Activated T-helper 2 cell treated with anti-CD3 and anti-CD28 coated beads, Interferon-gamma antibody, Interleukin-2, Interleukin-4, amounts not matched to agents 10 μg/mL and 5 μg/mL and 100 μg/mL, durations not matched to agents 14 hours and 24 hours and 36 hours (primary cell): ENCODE measurements at places on chromosomes 7 and 10. TPM values are rescaled to one million over a fixed set of nuclear protein-coding genes. Genes with fewer than 3 reads are reported as not detected.

Gene FKBP14
- 8.0 and 10.0 TPM in 2 replicates for total RNA-seq

GRCh38 chr10:116417821-116418220, 9.8 kb upstream of the PNLIPRP3 start:
- H3K27me3 ChIP-seq: no peaks in the 10 kb centered on the region
- no peaks in the 10 kb centered on the region for H3K4me1 ChIP-seq
- DNase-seq: no peak
- H3K4me3 ChIP-seq: no peak overlapping the region
- no peaks in the 10 kb centered on the region for H3K36me3 ChIP-seq
- no peak overlapping the region for H3K27ac ChIP-seq

GRCh38 chr7:122550545-122550944, 148.4 kb downstream of the RNF133 start:
- H3K27ac ChIP-seq: no peak overlapping the region
- no peaks in the 10 kb centered on the region for H3K4me1 ChIP-seq
- H3K27me3 ChIP-seq: no peaks in the 10 kb centered on the region
- H3K4me3 ChIP-seq: no peak overlapping the region

DNA sequence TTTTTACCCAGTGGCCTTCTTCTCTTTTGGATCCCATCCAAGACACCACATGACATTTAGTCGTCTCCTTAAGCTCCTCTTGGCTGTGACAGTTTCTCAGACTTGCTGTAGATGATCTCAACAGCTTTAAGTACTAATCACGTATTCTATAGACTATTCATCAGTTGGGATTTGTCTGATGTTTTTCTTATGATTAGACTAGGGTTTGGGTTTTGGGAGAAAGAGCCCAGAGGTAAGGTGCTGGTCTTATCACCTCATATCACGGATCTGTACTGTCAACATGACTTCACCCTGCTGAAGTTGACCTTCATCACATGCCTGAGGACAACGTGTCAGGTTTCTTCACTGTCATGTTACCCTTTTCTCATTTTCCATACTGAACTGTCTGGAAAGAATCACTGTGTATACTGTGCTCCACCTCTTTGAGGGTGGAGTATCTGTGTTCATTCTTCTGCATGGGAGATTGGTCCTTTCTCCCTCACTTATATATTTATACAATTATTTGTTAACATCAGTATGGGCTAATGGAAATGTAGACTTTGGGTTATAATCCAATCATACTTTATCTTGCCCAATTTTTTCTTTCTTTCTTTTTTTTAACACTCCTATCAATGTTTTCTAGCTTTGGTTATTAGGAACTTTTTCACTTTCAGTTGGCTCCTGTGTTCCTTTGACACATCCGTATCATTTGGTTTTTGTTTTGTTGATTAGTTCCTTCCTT, 6.4 kb upstream of the HKDC1 start:
- H3K36me3 ChIP-seq: peaks cover 15% of the 10 kb centered on the region
- no peak overlapping the region for H3K4me3 ChIP-seq
- H3K4me1 ChIP-seq: peaks cover 61% of the 10 kb centered on the region
- H3K27me3 ChIP-seq: no peaks in the 10 kb centered on the region

GRCh38 chr10:35378541-35379210, 42.4 kb downstream of the CCNY start:
- no peak for DNase-seq
- H3K4me1 ChIP-seq: peaks cover 38% of the 10 kb centered on the region
- H3K36me3 ChIP-seq: peaks cover 3% of the 10 kb centered on the region
- H3K27me3 ChIP-seq: no peaks in the 10 kb centered on the region

Gene ASZ1
- total RNA-seq: not detected in 2 replicates

- H3K4me1 ChIP-seq: no peaks in the 10 kb centered on the region
- H3K36me3 ChIP-seq: no peaks in the 10 kb centered on the region
- no peak overlapping the region for H3K4me3 ChIP-seq
- DNase-seq: no peak
- H3K27me3 ChIP-seq: no peaks in the 10 kb centered on the region
Observed at GRCh38 chr10:81177651-81178244, 640.0 kb downstream of the SH2D4B start.

Gene GLI3
- not detected in 2 replicates for total RNA-seq

Gene IGF2BP3
- 16.6 and 18.2 TPM in 2 replicates for total RNA-seq

DNA sequence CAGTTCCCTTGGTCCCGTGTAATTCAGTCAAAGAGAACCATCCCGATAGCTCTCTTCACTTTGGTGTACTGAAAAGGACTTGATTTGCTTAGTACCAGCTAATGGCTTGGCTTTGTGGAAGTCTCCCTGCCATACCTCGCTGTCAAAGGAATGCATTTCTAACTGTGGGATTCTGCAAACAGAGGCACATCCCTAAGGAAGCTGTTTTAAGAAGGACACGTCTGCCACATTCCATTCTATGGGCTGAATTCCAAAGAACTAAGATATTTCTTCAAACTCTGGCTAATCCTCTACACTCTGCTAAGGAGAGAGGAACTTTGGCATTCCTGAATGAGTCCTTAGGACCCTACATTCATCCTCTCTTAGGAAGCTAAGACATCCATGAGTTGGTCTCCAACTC, 327.9 kb downstream of the SFMBT2 start:
- H3K4me3 ChIP-seq: no peak overlapping the region
- no peak overlapping the region for H3K27ac ChIP-seq
- peaks cover 55% of the 10 kb centered on the region for H3K27me3 ChIP-seq

Gene FRMD4A
- 0.25 and 0.32 TPM in 2 replicates for total RNA-seq

Gene CPA1
- total RNA-seq: not detected in 2 replicates

DNA sequence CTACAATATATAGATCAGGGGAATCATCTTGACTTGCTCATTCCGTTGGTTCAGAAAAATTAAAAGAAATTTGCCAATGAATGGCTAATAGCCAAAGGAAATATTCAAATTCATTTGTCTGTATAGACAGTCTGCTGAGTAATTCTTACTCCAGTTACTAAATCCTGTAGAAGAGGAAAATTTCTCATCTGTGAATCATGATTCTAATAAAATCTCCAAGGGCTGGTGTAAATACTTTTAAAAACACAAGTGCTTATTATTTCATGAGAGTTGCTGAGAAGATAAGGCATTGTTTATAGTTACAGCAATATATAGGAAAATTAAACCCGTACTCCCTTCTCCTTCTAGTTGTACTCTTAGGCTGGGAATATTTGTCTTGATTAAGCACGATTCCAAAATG, 53.0 kb downstream of the WNT2 start:
- no peak for DNase-seq
- no peak overlapping the region for H3K4me3 ChIP-seq
- H3K27ac ChIP-seq: no peak overlapping the region
- H3K36me3 ChIP-seq: no peaks in the 10 kb centered on the region
- no peaks in the 10 kb centered on the region for H3K27me3 ChIP-seq
